ENCODE measurements at places on chromosomes 11 and 22.

- DNase-seq: peak; percentile 78
These were observed at the start of gene EXPH5 for GRCh38 chr11:108593214-108593922. TSS of gene EXPH5 (minus strand) at chr11:108593768. CDS start at chr11:108593536, 232 bp downstream.

GRCh38 chr11:27971171-27971570 lies 136.8 kb downstream of the KIF18A start:
- DNase-seq: no peak

DNA sequence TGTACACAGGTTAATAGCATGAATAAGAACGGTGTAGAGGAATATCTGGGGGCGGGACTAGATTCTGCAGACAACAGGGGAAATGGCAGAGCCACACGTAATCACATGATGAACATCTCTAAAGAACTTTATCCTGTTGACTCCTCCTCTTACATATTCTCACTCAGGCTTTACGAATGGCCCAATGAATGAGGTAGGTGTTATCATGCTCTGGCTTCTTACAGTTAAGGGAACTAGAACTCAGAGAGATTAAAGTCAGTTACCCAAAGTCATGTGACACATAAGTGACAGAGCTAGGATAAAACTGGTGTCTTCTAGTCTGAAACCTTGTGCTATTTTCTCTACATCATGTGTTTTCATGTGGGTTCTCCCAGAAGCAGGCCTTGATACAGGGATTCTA lies 49.0 kb upstream of the BMAL1 start:
- DNase-seq: no peak

DNA sequence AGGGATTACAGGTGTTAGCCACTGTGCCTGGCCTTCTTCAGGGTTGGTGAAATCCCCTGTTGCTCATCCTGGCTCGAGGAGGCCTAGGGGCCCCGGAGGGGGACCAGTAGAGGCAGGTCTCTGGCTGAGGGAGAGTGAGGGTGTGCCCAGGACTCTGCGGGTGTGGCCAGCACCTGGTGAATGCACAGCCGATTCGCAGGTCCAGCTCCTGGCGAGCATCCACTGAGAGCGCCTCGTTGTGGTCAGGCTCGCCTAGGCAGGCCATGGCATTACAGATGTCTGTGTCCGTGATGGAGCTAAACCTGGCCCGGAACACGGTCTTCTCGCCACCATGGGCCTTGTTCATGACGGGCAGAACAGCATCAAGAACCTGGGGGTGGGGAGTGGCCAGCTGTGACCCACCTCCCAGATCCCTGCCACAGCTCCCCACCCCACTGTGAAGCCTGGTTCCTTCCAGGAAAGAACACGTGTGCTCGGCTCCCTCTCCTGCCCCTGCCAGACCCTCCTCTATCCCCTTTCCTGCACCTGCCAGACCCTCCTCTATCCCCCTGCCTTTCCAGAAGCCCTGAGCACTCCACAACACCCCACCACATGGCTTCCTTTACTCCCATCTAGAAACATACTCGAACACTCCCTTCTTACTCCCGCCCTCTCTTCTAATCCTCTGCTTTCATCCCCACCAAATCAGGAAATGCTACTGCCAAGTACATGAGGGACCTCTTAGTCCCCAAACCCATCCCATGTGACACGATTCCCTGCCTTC lies 12.4 kb downstream of the TOP3B start:
- DNase-seq: no peak

GRCh38 chr22:38137876-38138687 lies 27.6 kb upstream of the BAIAP2L2 start:
- no peak for DNase-seq

DNA sequence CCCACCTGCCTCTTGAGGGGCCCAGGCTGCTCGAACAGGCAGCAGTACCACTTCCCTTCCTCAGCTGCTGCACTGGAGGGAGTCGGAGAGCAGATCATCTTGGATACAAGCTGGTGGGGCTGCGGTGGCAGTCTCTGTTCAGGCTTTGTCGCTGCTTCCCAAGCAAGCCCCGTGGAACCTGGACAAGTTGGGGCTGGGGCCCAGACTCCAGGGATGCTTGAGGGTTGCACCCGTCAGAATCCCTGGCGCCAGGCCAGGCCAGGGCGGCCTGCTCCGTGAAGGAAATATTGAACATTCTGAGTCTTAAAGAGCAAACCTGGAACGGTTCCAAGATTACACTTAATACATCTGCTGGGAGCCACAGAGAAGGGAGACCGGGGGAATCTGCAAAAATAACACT lies 310.1 kb upstream of the SORL1-AS1 start:
- DNase-seq: no peak

GRCh38 chr11:76598426-76598839 lies 72.1 kb downstream of the LRRC32 start:
- no peak for DNase-seq

GRCh38 chr11:114812733-114813132 lies 134.4 kb downstream of the NXPE2 start:
- no peak for DNase-seq

DNA sequence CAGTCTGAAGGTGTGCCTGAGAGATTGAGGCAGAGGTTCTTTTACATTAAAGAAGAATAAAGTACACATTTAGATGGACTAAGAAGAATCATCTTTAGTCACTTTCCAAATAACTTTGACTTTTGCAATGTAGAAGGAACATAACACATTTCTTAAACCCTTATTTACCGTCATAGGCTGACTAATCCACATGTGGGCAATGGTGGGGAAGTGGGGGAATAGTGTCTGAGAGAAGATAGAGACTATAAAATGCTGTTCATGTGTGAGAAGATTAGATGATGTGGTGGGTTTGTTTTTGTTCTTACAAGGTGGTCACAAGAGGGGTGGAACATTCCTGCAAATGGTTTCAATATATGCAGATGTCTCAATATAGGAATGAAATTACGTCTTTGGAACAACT lies 1.8 kb downstream of the MS4A4A start:
- DNase-seq: no peak

GRCh38 chr11:65781152-65781961 lies 581 bp upstream of the AP5B1 start:
- no peak for DNase-seq

- no peak for DNase-seq
These were observed 2.8 kb upstream of the ROBO4 start for GRCh38 chr11:124900464-124900863.

GRCh38 chr22:29780748-29781676 lies 13.8 kb downstream of the UQCR10 start:
- no peak for DNase-seq

DNA sequence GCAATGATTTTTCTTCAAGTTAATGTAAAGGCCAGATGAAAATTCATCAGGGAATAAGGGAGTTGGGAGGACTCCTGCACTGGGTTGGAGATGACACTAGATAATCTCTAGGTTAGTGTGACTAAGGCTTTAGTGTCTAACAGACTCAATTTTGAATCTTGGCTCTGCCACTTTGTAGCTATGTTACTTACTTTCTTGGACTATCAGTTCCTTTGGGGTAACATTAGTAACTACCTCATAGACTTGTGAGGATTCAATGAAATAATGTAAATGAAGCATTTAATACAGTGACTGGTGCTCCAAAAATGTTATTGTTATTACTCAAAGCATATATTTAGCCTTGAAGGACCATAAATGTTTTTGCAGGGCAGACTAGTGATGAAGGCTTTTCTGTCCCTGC lies 9.6 kb upstream of the CCDC89 start:
- DNase-seq: no peak

- no peak for DNase-seq
These were observed 554 bp upstream of the NRIP3 start for GRCh38 chr11:9004183-9004926.

- DNase-seq: no peak
These were observed 420.6 kb downstream of the BRD1 start for GRCh38 chr22:49406879-49407587.

DNA sequence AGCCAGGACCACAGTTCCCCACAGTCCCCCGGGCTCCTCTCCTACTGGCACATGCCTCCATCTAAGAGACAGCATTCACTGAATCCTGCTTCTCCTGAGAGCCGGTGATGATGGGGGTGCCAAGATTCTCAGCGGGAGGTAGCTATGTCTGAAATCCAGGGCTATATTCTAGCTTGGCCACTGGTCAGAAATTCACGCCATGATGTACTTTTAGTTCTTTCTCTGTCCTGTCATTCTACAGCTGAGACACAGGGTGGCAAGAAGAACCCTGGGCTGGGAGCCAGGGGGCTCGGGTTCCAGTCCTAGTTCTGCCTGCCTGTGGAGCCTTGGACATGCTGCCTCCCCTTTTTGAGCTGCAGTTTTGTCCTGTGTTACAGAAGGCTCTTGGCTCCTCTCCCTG lies 59.2 kb upstream of the PHOX2A start:
- no peak for DNase-seq

DNA sequence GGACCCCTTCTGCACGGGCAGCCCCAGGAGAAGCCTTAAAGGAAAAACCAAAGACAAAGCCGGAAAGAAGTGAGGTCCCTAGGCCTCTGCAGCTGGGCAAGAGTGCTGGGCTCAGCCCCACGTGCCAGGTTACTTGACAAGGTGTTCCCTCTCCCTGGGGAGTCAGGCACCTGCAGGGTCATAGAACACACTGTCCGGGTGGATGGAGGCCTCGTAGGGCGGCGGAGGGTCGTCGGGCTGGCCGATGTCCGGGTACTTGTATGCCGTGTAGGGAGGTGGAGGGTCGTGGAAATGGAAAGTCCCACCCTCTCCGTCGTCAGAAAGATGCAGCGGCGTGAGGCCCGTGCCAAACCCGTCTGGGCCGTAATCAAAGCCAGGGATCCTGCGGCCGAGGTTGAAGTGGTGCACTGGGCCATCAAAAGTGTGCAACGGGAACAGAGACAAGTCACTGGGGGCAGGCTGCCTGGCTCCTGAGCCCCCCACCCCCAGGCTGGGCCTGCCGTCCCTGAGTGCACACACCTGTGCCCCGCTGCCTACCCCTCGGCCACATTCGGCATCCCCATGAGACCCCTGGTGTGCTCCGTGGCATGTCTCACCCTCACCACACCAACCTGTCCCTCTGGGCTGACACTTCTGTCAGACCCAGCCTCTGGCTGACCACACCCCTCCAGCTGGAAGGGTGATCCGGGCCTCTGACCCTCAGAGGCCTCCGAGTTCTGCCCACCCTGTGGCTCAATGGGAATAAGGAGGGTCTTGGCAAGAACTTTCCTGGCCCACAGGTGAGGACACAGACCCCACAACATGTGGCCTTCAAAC lies 81.1 kb downstream of the DGCR2 start:
- no peak for DNase-seq

GRCh38 chr11:128709402-128709801 lies 15.5 kb downstream of the FLI1 start:
- DNase-seq: no peak

DNA sequence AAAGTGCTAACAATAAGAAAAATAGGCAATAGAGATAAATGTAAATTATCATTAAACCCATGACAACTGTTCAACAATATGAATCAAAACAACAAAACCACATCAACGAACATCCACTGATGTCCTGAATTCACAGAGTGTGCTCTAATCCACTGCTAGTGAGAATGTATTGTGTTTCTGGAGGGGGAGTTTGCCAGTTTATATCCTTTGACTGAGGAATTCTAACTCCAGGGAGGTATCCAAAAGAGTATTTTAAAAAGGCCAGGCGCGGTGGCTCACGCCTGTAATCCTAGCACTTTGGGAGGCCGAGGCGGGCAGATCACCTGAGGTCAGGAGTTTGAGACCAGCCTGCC lies 1.7 kb upstream of the WEE1 start:
- no peak for DNase-seq

DNA sequence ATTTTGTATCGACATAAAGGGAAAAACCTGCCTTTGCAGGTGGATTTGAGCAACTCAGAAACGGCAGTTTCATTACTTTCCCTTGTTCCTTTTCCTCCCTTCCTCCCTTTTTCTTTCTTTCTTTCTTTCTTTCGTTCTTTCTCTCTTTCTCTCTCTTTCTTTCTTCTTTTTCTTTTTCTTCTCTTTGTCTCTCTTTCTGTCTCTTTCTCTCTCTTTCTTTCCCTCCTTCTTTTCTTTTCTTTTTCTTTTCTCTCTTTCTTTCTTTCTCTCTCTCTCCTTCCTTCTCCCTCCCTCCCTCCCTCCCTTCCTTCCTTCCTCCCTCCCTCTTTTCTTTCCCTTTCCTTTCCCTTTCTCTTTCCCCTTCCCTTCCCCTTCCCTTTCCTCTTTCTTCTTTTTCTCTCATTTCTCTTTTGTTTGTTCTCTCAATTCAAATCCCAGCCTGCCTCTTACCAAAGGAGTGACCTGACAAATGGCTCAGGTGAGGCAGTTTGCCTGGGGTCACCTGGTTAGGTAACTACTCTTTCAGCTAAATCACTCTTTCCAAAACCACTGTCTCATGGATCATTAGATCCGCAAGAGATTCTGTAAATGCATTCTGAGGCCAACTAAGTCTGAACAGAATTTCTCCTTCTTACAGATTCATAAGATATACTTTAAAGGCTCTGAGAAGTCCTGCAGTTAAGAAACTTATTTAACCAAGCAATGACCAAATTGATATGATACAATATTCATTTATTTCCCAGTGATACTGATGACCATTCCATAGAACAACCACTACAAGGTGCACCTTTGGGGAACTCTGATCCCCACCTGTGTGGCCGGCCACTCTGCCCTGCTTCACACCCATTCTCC lies 75.3 kb downstream of the MYO18B start:
- no peak for DNase-seq

- DNase-seq: no peak
These were observed at the start of gene OR10AG1 for GRCh38 chr11:55969845-55970244. TSS of gene OR10AG1 (minus strand) at chr11:55969945. CDS start at chr11:55969907, 38 bp downstream.

- DNase-seq: no peak
These were observed 5.8 kb downstream of the THRSP start for GRCh38 chr11:78069465-78069864.

DNA sequence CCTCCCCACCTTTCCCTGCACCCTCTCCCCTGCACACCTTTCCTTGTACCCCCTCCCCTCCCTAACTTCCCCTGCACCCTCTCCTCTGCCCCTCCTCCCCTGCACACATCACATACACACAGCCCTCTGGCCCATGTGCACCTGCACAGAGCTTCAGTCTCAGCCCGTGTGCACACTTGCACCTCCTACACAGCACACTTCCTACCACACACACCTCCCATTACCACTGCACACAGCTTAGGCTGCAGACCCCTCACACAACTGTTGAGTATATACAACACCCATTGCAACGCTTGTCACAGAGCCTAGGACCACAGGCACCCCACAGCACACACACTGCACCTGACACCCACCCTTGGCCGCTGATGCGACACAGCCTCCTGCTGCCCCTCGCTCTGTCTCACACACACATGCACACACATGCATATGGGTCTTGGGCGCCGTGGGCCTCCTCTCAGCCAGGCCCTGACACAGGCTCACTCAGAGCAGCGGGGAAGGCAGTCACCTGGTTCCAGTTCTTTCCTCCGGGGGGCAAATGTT lies 411 bp downstream of the SIGIRR start:
- DNase-seq: no peak

DNA sequence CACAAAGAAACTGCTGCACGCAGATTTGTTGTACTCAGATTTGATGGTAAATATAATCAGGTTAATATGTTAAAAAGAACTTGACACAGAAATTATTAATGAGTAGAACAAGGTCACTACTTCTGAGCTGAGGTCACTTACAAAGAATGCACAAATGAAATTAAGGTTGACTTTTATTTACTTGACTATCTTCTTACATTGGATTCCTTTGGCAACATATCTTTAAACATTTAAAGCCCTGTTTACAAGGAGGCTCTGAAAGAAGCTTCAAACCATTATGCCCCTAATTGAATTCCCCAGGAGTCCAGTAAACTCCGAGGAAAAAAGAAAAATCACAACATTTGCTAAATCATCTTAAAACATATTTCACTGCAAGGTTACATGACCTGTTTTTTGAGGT lies 245.5 kb downstream of the SOX6 start:
- DNase-seq: no peak

- DNase-seq: no peak
These were observed 333.7 kb downstream of the FAT3 start for GRCh38 chr11:92558323-92558722.
